ENCODE measurements at places on chromosomes 7 and 10.

GRCh38 chr7:92762851-92763250, 73.5 kb downstream of the CDK6 start:
- no peak for DNase-seq

DNA sequence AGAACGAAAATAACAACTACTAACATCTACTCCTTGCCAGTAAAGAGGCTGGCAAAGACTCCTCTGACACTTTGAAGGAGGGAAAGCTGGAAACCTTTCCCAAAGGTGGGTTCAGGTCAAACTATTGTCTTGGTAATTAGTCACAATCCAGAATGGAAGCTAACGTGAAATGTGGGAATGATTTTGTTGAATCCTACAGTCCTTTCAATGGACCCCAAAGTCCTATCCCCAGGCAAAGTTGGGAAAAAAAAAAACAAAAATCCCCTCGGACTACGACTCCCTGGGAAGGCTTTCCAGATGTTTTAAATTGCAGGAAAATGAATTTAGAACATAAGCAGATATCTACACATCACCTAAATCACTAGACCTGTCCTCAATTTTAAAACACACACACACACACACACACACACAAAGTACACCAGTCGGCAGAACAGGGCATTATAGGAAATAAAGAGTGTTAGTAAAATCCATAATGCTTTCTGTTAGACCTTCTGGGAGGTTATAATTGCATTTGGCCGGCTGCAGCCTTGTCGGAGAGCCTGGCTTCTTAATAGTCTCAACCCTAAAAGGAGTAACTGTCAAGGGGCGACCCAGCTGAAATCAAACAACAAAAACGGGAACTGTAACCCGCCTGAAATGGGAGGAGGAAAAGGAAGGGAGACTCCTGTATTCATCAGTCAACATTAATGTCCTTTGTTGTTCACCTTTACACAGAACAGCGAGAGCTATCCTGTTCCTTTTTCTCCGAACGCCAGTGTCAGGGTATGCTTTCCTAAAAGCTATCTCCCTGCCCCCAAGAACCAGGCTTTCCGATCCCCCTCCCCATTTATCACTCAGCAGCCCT, 1.5 kb downstream of the DOCK4 start:
- no peak for DNase-seq

- no peak for DNase-seq
Observed at GRCh38 chr7:96959135-96959534, 46.2 kb upstream of the DLX6 start.

- DNase-seq = no peak
Observed at GRCh38 chr7:111622084-111622483, 59.8 kb upstream of the IMMP2L start.

- no peak for DNase-seq
Observed at GRCh38 chr10:91589658-91590035, 43.2 kb downstream of the PPP1R3C start.

- no peak for DNase-seq
Observed at GRCh38 chr10:62457196-62457595, 83.0 kb downstream of the ZNF365 start.

All from NCI-H1436 (cell line).